ENCODE measurements at places on chromosomes 5 and 9. TPM values are rescaled to one million over a fixed set of nuclear protein-coding genes. Genes with fewer than 3 reads are reported as not detected.

DNA sequence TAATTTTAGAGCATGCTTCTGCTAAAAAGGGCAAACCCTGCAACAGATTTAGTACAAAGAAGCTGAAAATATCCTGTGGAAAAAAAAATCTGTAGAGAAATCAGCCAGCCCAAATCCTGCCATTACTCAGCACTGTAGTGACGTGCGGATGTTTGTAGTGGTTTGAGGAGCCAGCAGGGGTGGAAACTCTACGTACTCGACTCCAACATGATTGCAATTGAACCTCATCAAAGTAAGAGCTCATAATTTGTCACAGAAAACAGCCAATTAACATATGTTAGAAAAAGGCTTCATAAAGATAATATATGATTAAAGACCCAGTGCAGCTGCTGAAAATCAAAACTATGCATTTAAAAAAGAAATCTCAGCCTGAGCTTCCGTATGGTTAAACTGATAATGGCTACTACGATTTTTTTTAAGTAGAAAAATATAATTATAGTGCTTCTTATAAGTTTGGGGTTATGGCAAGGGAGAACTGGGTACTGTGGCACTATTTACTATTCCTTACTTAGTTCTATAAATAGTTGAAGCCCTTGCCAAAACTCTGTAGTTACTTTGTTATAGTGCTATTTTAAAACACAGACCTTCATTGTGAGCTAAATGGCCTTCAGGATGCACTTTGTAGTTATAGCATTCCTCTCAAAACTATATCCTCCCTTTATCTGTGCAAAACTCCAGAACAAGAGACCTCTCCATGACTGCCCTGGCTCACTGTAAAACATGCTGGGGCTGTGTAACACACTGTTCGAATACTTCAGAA, 49.4 kb downstream of the MEF2C start:
- H3K27ac ChIP-seq, result peak overlapping the region; percentile 28
- no peak overlapping the region for H3K4me3 ChIP-seq
- H3K36me3 ChIP-seq, result no peaks in the 10 kb centered on the region
- peak; percentile 54 for DNase-seq
- peaks cover 7% of the 10 kb centered on the region for H3K4me1 ChIP-seq
- no peaks in the 10 kb centered on the region for H3K27me3 ChIP-seq

GRCh38 chr5:136020383-136021015, 8.3 kb upstream of the TGFBI start:
- peaks cover 60% of the 10 kb centered on the region for H3K4me1 ChIP-seq
- no peak overlapping the region for H3K4me3 ChIP-seq
- H3K27ac ChIP-seq, result peak overlapping the region; percentile 99
- DNase-seq, result peak; percentile 98

The NRG2 gene
- 0.54 TPM for total RNA-seq

DNA sequence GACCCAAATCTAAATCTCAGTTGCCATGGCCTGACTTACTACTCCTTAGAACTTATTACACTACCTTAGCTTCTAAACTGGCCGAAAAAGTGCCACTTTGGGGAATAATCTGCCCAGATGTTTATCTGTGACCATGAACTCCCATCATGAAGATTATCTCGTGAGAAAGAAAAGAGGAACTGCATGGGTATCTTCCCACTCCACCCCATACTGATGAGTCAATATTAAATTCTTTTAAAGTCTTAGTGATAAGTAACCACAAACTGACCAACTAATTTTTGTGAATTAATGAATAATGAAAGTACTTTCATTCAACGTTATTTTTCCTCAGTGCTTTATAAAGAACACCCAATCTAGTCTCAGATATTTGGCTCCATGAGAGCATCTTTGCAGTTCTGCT, 493.5 kb downstream of the EBF1 start:
- no peaks in the 10 kb centered on the region for H3K36me3 ChIP-seq
- H3K27me3 ChIP-seq, result no peaks in the 10 kb centered on the region
- peak; percentile 46 for DNase-seq
- H3K4me3 ChIP-seq, result no peak overlapping the region
- H3K4me1 ChIP-seq, result peaks cover 5% of the 10 kb centered on the region

The GPR151 gene
- not detected for total RNA-seq

The PDE6A gene
- 0.17 TPM for total RNA-seq

The CCDC171 gene
- total RNA-seq, result 2.0 TPM

DNA sequence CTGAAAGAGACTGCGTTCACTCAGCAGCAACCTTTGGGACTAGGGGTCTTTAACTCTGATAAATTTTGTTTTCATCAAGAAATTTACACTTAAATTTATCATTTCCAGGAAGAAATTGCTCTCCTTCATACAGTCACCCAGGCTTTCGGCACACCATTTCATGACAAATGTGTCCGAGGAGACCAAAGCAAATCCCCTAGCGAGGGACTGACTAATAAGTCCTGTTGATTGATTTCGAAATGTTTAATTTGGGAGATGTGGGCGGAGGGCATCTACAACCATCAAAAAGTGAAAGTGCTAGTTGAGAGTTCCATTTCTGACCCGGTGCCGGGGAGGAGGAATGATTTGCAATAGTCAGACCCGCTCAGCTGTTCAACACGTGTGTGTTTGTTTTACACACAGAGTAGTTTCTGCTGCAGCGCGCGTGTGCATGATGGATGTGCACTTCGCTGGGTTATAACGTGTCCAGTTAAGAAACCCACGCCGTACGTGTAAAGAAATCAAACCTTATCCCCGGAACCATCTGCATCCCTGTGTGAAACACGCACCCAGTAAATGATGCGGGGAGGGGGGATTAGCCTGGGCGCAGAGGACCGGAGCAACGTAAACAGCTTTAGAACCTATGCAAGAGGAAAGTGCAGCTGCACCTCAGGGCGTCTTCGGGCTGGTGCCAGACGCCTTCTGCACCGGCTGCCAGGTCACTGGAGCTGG, 845 bp upstream of the NR4A3 start:
- H3K4me1 ChIP-seq, result peaks cover 36% of the 10 kb centered on the region
- H3K4me3 ChIP-seq, result peak overlapping the region; percentile 83
- no peaks in the 10 kb centered on the region for H3K36me3 ChIP-seq
- peak overlapping the region; percentile 84 for H3K27ac ChIP-seq

GRCh38 chr9:23555851-23556250, 270.2 kb downstream of the ELAVL2 start:
- no peak overlapping the region for H3K27ac ChIP-seq
- no peak overlapping the region for H3K4me3 ChIP-seq
- peak; percentile 3 for DNase-seq
- no peaks in the 10 kb centered on the region for H3K4me1 ChIP-seq
- no peaks in the 10 kb centered on the region for H3K27me3 ChIP-seq

- no peak overlapping the region for H3K27ac ChIP-seq
- DNase-seq, result no peak
- H3K27me3 ChIP-seq, result peaks cover 3% of the 10 kb centered on the region
- H3K36me3 ChIP-seq, result no peaks in the 10 kb centered on the region
These were observed 6.0 kb downstream of the CFAP90 start for GRCh38 chr5:7844901-7845300.

The PCDHA1 gene
- total RNA-seq, result not detected

DNA sequence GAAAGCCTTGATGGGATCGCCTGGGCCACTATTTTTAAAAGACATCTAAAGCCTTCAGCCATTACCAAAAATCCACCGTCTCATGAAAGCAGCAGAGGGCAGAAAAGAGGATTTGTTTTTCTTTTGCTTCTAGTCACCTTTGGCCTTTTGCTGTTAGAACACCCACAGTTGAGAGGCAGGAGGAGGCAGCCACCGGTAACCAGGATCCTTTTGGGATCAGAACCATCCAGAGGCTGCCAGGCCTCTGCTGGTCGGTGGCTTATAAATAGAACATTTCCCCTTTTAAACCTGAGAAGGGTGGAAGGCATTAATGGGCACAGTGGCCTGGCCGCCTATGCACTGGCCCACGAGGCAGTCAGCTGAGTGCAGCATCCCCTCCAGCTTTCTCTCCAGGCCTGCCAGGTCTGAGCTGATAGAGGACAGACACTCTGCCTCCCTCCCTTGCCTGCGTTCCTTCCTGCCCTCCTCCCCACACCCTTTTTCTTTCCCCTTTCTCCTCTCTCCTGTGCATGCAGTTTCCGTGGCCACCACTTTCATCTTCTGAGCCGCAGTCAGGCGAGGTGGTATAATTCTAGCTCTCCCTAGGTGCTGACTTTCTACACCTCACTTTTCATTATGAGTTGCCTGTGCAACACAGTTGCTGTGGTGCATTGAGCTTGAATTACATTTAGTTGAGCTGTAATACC, 253.4 kb downstream of the ARHGAP26 start:
- no peaks in the 10 kb centered on the region for H3K4me1 ChIP-seq
- H3K4me3 ChIP-seq, result no peak overlapping the region
- no peaks in the 10 kb centered on the region for H3K36me3 ChIP-seq
- DNase-seq, result no peak

DNA sequence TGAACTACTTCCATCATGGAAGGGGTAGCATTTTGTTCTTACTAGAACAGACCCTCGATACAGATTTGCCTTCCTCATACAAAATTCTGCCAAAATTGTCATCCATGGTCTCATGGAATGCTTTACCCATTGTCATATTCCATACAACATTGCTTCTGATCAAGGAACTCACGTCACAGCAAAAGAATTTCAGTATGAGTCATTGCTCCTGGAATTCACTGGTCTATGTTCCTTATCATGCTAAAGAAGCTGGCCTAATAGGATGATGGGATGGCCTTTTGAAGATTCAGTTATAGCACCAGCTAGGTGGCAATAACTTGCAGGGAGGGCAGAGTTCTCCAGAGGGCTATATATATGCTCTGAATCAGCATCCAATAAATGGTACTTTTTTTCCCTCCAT, 18.2 kb upstream of the FNIP1 start:
- H3K4me1 ChIP-seq, result peaks cover 8% of the 10 kb centered on the region
- no peaks in the 10 kb centered on the region for H3K27me3 ChIP-seq
- H3K4me3 ChIP-seq, result no peak overlapping the region
- no peaks in the 10 kb centered on the region for H3K36me3 ChIP-seq

The KLF4 gene
- 3.2 TPM for total RNA-seq

DNA sequence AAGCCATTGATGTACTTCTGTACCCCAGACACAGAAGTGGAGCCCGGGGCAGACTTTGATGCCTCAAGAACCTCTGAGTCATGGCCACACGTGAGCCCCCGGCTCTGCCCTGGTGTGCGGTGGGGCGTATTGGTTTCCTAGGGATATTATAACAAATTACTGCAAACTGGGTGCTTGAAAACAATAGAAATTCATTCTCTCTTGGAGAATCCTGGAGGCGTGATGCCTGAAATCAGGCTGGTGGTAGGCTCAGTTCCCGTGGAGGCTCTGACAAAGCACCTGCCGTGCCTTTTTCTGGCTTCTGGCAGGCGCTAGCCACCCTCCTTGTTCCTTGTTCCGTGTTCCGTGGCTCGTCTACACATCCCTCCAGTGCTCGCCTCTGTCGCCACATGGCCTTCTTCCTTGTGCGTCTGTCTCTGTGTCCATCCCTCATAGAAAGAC, 24.2 kb downstream of the NEK6 start:
- H3K27ac ChIP-seq, result peak overlapping the region; percentile 91
- peak; percentile 83 for DNase-seq
- peaks cover 84% of the 10 kb centered on the region for H3K4me1 ChIP-seq
- H3K36me3 ChIP-seq, result no peaks in the 10 kb centered on the region
- no peak overlapping the region for H3K4me3 ChIP-seq
- H3K27me3 ChIP-seq, result no peaks in the 10 kb centered on the region

DNA sequence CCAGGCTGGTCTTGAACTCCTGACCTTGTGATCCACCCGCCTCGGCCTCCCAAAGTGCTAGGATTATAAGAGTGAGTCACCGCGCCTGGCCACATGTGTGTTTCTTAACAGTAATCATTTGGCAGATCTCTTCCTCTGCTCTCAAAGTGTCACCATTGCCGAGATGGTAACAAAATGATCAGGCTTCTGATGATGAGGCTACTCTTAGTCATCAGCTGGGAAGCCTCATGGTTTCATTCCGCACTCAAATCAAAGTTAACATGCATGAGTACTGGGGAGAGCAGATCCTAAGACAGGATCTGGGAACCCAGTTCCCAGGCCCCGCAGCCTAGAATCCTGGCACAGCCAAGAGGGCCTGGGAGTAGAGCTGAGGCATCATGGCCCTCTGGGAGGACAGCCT, 27.4 kb downstream of the BARHL1 start:
- H3K36me3 ChIP-seq, result peaks cover 18% of the 10 kb centered on the region
- peak overlapping the region; percentile 39 for H3K27ac ChIP-seq
- H3K4me1 ChIP-seq, result peaks cover 6% of the 10 kb centered on the region
- no peaks in the 10 kb centered on the region for H3K27me3 ChIP-seq
- no peak overlapping the region for H3K4me3 ChIP-seq
- DNase-seq, result peak; percentile 86

DNA sequence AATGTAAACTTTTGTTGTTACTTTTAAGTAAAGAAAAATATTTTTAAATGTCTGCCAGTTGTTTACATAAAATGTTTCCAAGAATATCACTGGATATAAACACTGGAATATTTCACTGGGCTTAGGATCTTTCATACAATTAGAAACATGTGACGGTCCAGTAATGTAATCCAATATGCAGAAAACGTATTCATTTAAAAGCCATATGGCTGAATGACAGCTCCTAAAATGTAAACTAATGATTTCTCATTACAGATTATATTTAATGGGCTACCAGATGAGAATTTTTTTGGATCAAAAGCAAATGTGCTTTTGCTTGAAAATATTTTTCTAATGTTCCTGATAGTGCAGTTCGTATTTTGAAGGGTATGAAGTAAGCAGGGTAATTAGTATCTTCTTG, 124.3 kb downstream of the TTC39B start:
- no peaks in the 10 kb centered on the region for H3K27me3 ChIP-seq
- no peak for DNase-seq
- no peak overlapping the region for H3K27ac ChIP-seq
- no peaks in the 10 kb centered on the region for H3K4me1 ChIP-seq
- no peak overlapping the region for H3K4me3 ChIP-seq

The SLC25A48 gene
- total RNA-seq, result not detected

The SHROOM1 gene
- total RNA-seq, result 5.0 TPM

- no peaks in the 10 kb centered on the region for H3K27me3 ChIP-seq
- H3K36me3 ChIP-seq, result no peaks in the 10 kb centered on the region
- DNase-seq, result no peak
These were observed 294.6 kb downstream of the SEC61B start for GRCh38 chr9:99516657-99517049.

DNA sequence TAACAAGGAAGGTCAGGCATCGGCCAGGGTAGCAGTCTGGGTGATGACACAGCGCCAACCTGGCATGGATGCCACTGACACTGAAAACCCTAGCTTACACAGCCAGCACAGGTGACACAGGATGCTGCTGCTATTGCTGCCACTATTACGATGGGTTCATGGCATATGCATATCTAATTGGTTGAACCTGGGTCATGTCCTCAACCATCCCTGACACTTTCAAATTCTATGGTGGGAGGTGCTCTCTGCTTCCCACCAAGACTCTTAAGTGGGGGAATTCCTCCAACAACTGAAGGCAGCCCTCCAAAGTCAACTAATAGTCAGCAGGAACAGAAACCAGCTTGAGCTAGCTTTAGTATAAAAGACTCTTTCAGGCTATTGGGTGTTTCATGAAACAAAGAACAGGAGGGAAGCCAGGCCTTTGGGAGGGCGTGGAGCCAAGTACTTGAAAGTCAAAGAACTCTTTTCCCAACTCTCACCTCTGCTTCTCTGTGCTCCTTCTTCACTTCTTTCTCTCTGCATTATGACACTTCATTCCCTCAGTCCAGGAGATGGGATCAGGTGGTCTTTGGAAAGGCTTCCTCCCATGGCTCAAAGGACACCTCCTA, 21.3 kb downstream of the PTTG1 start:
- no peaks in the 10 kb centered on the region for H3K27me3 ChIP-seq
- no peak for DNase-seq
- no peak overlapping the region for H3K4me3 ChIP-seq
- no peak overlapping the region for H3K27ac ChIP-seq

GRCh38 chr9:4574657-4575243, 84.5 kb downstream of the SLC1A1 start:
- H3K4me1 ChIP-seq, result no peaks in the 10 kb centered on the region
- H3K36me3 ChIP-seq, result no peaks in the 10 kb centered on the region
- DNase-seq, result no peak
- no peaks in the 10 kb centered on the region for H3K27me3 ChIP-seq
- no peak overlapping the region for H3K27ac ChIP-seq

Data from astrocyte (in vitro differentiated cells and primary cell).